ENCODE measurements at places on chromosomes 1 and 21.

GRCh38 chr1:84259376-84259775 is 42.1 kb upstream of the SAMD13 start:
- no peak for DNase-seq

DNA sequence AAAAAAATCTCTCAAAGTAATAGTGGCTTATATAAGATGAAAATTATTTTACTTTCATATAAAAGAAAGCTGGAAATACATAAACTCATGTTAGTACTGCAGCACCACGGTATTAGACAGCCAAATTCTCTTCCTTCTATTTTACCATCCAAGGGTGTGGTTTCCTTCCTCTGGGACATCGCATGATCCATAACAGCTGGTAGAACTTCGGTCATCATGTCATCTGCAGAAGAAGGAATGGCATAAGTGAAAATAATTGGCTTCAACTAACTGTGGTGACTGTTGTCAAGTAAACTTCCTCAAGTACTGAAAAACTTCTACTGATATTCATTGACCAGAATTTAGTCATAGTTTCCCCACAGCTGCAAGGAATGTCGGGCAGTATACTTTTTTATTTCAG is 28.3 kb upstream of the IFI44L start:
- DNase-seq: no peak

- no peak for DNase-seq
Observed at GRCh38 chr1:184820956-184821355, 66.3 kb upstream of the EDEM3 start.

- DNase-seq: no peak
Observed at GRCh38 chr1:153742411-153743142, 14.7 kb downstream of the INTS3 start.

GRCh38 chr1:36911561-36912364 is 122.6 kb downstream of the GRIK3 start:
- no peak for DNase-seq

- DNase-seq: no peak
Observed at GRCh38 chr1:216221260-216221700, 202.0 kb downstream of the USH2A start.

DNA sequence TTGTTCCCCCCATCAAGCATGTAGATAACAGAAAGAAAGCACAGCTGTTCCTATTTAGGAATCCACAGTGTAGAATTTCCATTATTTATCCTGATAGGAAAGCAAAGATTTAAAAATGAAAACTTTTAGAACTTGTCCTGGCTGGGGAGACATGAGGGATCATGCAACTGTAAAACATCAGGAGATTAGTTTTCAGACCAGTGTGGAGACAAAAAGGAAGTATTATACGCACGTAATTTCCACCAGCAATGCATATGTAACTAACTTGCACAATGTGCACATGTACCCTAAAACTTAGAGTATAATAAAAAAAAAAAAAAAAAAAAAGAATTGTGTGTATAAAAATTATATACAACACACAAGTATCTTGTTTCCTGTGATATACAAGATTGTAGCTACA is 172.4 kb downstream of the NEGR1 start:
- no peak for DNase-seq

GRCh38 chr1:57850176-57850940 is 426.5 kb upstream of the DAB1 start:
- no peak for DNase-seq

- DNase-seq: no peak
Observed at GRCh38 chr1:199834711-199835110, 192.8 kb upstream of the NR5A2 start.

GRCh38 chr1:80542231-80542630 is 1258.5 kb upstream of the ADGRL2 start:
- DNase-seq: no peak

- no peak for DNase-seq
Observed at GRCh38 chr1:162458236-162458635, 39.4 kb upstream of the UHMK1 start.

DNA sequence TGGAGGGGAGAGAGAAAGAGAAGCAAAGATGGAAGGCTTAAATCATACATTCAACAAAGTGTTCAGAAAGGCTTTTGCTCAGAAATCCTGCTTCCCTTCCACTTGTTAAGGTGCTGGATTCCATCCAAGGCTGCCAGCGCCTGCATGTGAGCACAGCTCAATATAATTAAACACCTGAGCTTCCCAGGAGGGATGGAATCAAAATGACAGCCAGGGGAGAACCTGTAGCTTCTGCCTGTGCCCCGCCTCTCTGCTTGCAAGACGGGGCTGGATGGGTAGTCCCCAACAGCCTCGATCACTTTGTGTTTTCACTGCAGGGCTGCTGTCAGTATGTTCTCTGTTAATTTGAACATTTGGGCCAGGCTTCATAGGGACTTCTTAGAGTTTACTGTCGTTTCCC is 225.7 kb downstream of the KCNH1 start:
- DNase-seq: no peak

GRCh38 chr1:34192621-34193020 is 15.9 kb downstream of the C1orf94 start:
- no peak for DNase-seq

DNA sequence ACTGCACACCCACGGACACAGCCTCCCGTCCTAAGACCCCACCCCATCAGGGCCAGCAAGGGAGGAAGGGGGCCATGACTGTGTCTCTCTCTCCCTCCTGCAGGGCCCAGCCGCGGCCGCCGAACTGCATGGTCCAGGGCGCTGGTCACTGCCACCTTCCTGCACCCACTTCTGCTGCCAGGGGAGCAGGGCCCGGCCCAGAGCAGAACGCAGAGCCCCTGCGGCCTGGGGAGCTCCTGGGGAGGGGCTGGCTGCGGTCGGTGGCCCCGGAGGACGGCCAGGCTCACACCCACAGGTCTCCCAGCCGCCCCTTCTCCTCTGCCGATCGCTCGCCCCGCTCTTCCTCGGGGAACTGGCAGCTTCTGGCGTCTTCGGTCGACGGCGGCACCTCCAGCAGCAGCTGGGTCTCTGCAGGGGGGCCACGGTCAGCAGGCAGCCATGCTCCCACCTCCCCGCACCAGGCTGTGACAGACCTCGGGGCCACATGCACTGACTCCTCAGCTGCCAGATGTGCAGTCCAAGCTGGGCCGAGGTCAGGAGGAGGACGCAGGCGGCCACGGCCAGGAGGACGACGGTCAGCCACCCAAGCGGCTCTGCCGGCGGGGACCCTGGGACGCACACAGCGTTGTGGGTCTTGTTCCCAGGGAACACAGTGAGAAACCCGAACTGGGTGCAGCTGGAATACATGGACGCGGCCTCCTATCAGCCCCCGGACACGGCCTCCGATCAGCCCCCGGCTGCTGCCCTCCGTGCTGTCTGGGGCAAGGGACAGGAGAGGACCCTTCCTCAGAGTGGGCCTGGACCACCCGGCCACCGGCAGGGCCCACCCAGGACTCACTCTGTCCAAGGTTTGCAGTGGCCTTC is 2.6 kb downstream of the TNFRSF18 start:
- no peak for DNase-seq

DNA sequence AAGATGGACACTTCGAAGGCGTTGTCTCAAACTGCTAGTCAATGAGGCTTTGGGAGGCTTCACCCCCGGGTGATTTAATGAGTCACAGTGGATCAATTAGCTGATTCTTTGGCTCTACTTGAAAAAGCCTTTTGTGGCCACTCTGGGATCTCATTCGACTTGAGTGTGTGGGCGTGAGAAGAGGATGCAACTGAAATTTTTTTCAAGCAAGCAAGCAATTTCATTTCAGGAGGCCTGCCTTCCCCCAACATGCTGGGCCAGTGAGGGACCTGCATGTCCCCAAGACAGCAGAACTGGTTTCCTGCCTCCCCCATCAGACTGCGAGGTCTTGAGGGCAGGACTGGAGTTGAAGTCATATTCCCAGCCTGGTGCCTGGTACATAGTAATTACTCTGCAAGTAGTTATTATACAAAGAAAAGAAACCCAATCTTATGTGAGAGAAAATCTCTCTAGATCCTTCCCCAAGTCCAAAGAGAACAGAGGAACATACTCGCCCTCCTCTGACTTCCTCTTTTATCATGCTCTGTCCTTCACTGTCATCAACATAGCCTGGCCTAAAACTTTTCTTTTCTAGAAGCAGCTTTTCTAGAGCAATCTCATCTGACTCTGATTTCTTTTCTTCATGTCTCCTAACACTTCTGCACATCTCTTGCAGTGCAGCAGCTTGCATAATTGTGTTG is 22.7 kb downstream of the SYT6 start:
- DNase-seq: no peak

DNA sequence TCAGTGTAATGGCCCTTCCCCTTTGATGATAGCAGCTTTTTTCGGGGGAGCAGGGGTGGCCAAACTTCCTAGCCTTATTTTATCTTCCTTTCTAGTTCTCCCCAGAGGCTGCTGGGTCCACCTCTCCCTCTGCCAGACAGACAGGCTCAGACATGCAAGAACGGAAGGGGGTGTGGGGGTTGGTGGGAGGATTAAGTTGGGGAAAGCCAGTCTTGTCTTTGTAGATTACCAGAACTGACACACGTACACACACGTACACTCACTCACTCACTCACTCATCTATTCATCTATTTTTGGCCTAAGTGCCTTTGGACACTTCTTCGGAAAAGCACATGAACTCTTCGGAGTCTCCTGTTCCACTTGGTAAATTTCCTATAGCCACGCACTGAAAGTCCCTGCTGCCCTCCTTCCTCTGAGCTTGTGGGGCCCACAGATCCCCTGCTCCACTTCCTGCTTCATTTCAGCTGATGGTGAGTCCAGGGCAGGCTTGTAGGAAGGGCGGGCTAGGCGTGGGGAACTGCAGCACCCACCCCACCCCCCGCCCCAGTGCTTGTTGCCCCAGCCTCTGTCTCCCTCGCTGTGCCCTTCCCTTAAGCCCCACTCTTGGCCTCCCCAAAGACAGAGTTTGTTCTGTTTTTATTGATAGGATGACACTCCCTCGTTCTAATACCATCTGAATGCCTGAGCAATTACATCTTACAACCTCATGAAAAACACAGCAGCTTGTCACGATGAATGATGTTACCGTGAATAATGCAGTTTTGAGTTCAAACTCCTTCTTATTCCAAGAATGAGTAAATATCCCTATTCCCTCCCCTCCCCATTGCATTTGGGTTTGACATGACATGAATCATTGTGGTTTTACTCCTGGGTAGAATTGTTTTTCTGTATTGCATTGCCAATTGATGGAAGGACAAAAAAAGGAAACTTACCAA is 60.7 kb upstream of the ATP5PO start:
- peak; percentile 38 for DNase-seq

DNA sequence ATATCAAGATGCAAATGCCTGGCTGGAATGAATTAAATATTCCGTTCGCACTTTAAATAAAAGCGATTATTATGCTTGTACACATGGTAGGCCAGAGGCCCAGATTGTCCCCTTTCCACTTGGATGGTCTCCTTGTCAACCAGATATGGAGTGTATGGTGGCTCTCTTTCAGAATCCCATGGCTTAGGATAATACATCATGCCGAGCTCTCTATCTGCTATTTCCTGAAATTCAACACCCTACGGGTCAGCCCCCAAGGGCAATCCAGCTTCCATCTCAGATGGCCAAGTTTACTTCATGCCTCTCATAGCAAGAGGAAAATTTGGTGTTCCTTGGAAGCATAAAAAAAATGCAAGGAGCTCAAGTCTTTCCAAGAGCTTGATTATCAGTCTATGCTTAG is 25.4 kb upstream of the FMO1 start:
- no peak for DNase-seq

GRCh38 chr1:10598389-10598702 is 123.6 kb downstream of the PEX14 start:
- no peak for DNase-seq

DNA sequence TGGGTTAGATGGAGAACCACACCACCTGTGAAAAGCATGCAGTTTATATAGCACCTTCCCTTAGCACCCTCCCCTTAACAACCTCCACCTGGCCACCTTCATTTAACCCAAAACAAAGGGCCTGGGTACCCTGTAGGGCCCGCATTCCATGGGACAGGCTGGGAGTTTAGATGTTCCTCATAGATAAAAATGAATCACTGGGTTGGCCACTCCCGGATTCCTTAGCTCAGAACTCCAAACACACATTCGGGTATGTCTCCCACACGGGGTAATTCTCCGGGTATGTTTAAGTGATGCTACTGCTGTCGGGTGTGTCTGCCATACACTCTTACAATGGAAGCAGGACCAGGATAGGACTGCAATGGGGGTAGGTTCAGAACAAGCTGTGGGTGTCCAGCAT is 43.9 kb upstream of the FOXO6 start:
- DNase-seq: no peak

DNA sequence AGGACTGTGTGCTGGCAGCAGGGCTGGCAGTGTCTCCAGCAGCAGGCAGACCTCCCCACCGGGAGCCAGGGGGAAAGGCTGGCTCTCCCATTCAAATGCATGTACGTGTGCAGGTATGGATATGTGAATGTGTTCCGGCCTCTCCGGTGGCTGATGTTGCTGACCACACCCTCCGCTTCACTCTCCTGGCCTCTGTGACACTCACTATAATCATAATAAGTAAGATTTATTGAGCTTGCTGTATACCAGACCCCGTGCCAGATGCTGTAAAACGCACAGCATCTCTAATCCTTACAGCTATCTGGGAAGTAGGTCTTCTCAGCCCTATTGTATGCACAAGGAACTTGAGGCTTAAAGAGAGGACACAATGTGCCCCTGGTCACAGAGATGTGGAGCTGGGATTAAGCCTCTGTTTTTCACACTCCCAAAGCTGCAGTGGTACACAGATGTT is 20.5 kb upstream of the ARTN start:
- DNase-seq: no peak

GRCh38 chr1:212699625-212700222 is at the start of gene BATF3:
TSS of gene BATF3 (minus strand) at chr1:212699840. CDS start at chr1:212699762, 78 bp downstream.
- peak; percentile 55 for DNase-seq

GRCh38 chr1:85705940-85706339 is 2.3 kb downstream of the ZNHIT6 start:
- no peak for DNase-seq

DNA sequence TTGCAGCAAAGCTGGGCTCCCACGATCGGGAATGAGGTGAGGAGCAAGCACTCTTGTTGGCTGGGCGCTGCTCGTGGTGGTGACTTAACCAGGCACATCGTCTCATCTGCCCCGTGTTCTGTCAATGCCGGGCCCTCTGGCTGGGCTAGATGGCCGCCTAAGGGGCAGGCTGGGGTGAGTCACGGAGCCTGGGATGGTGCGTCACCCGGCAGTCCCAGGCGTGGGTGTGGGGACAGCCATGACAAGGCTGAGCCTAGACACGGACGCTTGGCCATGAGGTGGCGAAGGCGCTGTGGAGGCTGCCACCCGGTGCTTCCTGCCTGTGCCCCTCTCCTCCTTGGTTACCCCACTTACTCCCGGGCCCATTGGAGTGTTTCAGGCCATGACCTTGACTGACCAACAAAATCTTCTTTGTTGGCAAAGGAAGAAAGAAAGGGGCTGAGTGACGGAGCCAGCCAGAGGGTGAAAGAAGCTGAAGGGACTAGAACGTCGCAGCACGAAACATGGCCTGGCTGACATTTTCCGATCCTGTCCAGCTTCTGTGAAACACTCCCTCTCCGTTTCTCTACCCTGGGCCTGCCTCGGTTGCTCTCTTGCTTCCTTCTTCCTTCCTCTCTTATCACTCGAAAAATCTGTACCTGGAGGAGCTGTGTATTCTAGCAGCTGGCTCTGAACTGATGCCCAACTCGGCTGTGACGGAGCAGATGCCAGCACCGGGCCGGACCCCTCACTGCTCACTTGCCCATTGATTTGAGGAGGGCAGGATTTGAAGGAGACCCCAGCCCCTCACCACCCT is 596 bp downstream of the CD247 start:
- DNase-seq: peak; percentile 80

Measured in activated CD4-positive, alpha-beta T cell treated with anti-CD3 and anti-CD28 coated beads for 24 hours (primary cell).